ENCODE measurements at places on chromosomes 4 and X.

GRCh38 chr4:100566396-100566795 lies 48.6 kb upstream of the EMCN start:
- DNase-seq: no peak

- DNase-seq: no peak
These were observed 20.5 kb downstream of the COMMD8 start for GRCh38 chr4:47442980-47443379.

DNA sequence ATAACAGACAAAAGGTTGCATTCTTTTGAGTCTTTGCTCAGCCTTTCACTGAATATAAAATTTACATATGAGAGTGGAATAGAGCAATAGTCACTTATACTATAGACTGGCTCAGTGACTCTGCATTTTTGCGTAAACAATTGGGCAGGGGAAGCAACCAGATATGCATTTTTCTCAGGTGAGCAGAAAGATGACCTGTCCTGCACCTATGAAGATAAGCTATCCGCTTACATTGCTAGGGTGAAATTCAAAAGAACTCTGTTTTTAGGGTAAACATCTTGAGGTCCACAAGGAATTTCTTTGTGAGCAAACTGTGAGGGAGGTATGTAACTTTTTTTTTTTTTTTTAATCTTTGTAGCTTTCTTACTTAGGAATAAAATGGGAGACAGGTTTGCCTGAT lies 602.4 kb upstream of the PRKX start:
- DNase-seq: no peak

- no peak for DNase-seq
These were observed 60.3 kb upstream of the DDX3X start for GRCh38 chrX:41273638-41274037.

DNA sequence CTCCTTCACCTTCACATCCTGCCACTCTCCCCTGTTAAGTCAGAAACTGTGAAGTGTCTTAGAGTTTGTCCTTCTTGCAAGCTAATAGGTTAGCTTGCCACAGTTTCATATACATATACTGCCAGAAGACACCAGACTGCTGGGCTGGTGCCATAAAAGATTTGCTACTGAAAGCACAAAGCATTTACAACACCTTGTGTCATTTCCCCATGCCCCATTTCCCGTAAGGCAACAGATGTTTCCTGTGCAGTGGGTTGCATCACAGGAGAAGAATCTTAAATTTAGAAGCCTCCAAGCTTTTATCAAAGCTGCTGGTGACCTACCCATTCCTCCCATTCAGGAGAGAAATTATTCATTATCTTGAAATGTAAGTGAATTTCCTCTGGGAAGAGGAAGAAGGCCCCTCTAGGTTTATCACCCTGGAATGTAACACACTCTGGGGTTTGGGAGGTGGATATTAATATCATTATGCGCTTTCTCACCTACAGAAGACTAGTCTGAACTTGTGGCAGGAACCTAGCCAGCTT lies 34.5 kb upstream of the RAB33B start:
- DNase-seq: peak; percentile 4

DNA sequence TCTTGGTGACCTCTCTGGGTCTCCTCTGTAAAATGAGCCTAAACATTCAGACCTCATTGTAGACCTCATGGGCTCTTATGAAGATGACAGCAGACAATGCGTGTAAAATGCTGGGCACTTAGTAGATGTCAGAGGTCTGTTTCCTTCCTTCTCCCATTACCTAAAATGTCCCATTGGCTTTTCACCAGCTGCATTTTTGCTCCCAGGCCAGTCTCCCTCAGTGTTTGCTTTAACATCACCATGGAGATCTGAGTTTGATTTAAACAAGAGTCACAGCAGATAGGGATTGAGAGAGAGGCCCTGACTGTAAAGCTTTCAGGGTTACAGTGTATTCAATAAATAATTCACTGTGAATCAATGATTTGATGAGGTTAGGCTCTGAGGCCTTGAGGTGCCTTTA lies 24.3 kb downstream of the PSAPL1 start:
- no peak for DNase-seq

- no peak for DNase-seq
These were observed 533.9 kb upstream of the GRID2 start for GRCh38 chr4:91769912-91770311.

- DNase-seq: no peak
These were observed 74.9 kb downstream of the TBL1X start for GRCh38 chrX:9539605-9540387.

DNA sequence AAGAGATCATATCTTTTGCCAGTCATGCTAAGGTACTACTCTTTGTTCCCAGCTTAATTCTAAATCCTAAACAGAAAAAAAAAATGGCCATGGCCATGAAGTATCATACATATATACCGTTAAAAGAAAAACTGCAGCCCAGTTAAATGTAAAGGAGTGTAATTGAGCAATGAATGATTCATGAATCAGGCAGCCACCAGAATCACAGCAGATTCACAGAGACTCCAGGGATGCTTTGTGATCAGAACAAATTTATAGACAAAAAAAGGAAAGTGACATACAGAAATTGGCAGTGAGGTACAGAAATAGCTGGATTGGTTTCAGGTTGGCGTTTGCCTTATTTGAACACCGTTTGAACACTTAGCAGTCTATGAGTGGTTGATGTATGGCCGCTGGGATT lies 42.1 kb upstream of the PDGFC start:
- no peak for DNase-seq

DNA sequence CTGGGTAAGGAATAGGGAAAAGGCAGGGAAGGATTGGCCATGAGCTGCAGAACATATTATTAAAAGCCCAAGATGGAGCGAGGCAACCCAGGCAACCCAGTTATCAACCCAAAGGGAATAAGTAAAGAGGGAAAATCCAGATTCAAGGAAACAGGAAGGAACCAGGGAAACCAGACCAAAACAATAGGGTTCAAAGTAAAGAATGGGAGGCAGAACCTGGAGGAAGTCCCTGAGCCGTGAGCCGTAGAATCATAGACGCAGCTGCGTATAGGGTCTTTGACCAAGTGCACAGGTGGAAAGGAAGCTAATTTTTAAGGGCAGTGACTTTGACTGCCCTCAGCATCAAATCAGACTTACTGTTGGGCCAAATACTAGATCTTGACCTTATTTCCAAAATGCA lies 98.5 kb upstream of the SRD5A3 start:
- no peak for DNase-seq

GRCh38 chrX:96182366-96182765 lies 502.3 kb upstream of the DIAPH2 start:
- DNase-seq: no peak

DNA sequence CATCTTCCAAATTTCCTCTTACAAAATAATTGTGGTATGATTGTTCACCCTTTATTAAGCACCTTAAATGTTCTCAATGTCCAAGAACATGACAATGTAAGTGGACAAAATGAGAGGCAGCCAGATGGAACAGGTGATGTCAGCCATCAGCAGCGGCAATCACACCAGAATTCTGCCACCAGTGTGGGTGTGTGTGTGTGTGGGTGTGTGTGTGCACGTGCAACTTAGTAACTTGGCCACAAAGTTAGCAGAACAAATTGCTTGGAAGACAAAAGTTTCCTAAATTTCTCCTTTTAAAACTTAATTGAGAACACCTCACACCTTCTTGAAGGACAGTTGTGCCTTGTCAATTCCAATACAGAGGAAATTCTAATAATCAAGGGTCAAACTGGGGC lies 18.7 kb downstream of the LNX1 start:
- DNase-seq: no peak

GRCh38 chrX:143669395-143669794 lies 33.5 kb upstream of the SLITRK4 start:
- DNase-seq: no peak

GRCh38 chr4:108980455-108981239 lies 217.8 kb upstream of the ETNPPL start:
- DNase-seq: no peak

Measured in CD4-positive, alpha-beta T cell treated with Interleukin-1 beta for 1 hour (primary cell).